BE2C (cell line): ENCODE measurements at places on chromosomes 12 and 14.

DNA sequence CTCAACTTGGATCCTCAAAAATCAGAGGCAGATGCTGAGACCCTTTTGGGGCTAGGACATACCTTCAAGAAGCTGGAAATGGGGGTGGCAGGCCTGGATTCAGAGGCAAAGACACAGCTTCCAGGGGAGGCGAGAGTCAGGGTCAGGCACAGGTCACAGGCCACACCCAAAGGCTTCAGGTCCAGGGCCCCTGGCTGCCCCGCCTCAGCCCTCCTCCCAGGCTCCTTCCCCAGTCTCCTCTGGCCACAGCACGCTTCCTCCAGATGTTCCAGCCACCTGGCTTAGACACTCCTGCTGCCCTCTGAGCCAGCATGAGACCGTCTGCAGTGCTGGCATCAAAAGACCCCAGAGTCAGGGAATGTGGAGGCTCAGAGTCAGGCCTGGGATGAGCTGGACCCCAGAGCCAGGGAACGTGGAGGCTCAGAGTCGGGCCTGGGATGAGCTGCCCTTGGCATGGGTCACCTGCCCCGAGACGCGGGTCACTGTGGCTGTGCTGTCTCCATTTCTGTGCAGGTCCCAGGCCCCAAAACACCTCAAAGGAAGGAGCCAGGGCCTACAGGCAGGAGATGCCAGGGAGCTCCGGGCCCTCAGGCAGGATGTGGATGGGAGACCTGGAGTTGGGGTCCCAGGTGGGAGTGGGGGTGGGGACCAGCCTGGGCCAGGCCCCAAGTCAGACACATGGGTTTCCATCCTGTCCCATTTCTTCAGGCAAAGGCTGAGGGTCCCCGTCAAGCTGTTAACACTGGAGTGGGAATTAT lies 58.9 kb downstream of the DIO3 start:
- DNase-seq: no peak

DNA sequence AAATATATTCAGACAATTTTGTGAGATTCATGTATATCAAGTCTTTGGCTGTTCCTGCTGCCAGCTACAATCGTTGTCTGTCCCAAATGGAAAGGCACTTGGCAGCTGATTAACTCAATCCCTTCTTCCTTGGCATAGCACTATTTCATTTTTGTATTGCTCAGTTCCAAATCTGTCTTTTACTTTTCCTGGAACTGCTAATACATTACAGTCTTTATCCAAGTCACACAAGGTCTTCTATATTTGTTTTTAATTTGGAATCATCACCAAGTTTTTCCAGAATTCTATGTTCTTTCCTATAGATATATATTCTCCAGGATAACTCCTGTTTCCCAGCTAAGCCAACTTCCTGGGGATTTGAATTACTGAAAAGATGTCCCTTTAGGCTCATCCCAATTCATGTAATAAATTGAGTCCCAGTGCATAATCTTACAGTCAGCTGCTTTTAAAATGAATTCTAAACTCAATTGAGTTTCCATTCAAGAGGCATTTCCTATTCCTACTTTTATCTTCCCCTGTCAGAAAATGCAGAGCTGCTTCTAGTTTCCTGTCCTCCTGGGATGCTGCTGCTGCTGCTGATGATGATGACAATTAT lies 45.9 kb downstream of the DYRK2 start:
- DNase-seq: no peak

DNA sequence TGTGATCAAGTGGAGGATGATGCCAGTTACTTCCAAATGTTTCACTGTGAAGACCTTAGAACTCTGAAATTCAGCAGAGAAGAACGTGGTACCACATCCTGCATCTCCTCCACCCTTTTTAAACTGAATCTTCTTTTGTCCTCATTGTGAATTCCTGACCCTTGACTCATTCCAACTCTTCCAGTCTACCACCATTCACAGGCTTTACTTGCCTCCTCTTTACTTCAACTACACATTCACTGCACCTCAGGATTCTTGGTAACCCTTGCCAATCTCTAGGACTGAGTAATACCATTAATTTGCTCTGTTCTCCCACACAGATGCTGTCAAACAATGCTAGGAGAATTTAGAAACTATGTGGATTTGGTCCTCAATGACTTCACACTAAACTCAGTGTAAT lies 37.3 kb downstream of the PPP1R12A start:
- no peak for DNase-seq

DNA sequence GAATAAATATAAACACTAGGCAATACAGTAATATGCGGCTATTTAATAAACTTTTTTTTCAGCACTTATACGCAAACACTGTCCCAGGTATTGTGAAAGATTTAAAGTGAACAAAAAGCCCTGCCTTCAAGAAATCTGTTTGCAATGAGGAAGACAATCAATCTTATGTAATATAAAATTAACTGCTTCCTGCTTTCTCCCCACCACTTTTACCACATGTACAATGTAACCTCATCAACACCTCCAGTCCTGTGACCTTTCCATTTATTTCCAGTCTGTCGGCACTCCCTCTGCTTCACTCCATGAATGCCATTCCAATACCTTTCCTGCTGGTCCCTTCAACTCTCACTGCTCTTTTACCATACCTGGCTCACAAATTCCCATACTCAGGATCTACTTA lies 10.5 kb downstream of the SNX6 start:
- DNase-seq: no peak

- DNase-seq: no peak
These were observed 320.7 kb downstream of the PAWR start for GRCh38 chr12:79370021-79370420.

GRCh38 chr12:84937415-84937814 lies 24.8 kb upstream of the SLC6A15 start:
- no peak for DNase-seq
